Activated T-helper 1 cell treated with anti-CD3 and anti-CD28 coated beads, Interleukin-12 subunit alpha, Interleukin-12 subunit beta, Interleukin-2, Interleukin-4 antibody, amounts not matched to agents 30 ng/mL and 10 ng/mL and 1 ng/mL, durations not matched to agents 14 hours and 24 hours and 36 hours (primary cell): ENCODE measurements at places on chromosomes 7 and 10.

DNA sequence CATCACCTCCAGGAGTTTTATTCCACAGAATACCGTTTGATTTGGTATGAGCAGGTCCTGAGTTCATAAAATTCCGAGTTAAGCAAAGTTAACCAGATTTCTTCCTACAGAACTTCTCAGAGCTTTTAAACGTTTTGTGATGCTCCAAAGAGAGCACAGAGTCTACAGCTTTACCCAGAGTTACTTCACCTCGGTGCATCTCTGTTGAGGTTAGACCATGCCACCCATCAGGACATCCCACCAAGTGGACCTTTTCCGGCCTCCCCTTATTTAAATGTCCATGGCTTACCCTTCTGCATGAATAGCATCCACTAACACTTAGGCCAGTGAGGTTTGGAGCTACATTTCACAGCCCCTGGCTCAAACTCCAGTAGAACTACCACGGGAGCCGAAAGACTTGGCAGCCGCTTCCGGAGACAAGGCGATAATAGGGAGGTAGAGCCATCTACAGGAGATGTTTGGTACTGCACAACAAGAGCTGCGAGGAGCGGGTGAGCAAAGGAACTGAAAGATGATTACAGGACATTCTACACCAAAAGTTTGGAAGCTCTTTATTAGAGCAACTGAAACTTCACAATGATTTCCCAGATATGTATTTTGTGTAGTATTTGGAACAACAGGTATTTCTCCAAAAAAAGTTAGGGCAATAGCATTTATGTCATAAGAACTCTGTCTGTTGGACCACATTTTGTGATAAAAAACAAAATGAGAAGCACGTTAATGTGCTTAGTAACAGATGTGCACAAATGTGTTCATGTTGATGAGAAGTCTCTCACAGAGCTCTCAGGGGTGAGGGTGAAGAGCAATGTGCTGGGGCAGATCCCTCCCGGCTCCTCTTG, 174.7 kb downstream of the HERPUD2 start:
- peak; percentile 47 for DNase-seq

GRCh38 chr7:102917436-102918353, 4.9 kb downstream of the LRRC17 start:
- no peak for DNase-seq

DNA sequence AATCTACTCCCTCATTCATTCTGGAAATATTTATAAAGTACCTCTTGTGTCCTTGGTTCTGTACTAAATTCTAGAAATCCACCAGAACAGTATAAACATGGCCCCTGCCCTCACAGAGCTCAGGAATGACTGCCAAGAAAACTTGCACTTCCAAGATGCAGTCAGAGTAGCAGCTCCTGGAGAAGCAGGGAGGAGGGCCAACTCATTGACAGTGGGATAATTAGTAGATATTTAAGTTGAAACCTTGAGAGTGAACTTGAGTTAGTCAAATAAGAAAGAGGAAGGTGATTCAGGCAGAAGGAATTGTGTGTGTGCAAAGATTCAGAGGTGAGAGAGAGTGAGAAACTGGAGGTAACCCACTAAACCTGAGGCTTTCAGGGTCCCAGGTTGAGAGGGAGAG, 182.2 kb upstream of the INHBA start:
- no peak for DNase-seq

- DNase-seq = no peak
These were observed 265.7 kb upstream of the BMPER start for GRCh38 chr7:33639552-33640197.

- DNase-seq = no peak
These were observed 91.8 kb downstream of the ZMYND11 start for GRCh38 chr10:227014-227413.

DNA sequence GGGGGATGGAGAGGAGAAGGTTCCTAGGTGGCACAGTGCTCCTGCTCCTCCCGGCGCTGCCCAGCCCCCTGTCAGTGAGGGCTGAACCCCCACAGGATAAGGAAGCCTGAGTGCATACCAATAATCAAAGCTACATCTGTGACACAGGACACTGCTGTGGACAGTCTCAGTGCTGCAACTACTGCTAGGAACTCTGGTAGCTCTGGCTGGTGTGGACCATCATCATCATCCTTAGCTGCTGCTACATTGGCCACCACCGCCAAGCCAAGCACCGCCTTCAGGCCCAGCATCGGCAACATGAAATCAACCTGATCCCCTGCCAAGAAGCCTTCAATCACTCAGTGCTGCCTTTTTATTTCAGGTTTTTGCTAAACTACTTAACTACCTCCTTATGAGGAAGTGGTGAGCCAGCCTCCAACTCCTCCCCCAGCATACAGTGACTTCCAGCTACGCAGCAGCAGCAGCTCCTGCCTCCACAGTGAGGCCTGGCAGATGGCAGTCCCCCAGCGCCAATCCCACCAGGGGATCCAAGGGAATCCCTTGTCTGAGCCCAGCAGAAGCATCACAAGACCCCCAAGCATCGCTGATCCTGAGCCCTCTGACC, 32.1 kb upstream of the SLC26A4 start:
- peak; percentile 4 for DNase-seq

DNA sequence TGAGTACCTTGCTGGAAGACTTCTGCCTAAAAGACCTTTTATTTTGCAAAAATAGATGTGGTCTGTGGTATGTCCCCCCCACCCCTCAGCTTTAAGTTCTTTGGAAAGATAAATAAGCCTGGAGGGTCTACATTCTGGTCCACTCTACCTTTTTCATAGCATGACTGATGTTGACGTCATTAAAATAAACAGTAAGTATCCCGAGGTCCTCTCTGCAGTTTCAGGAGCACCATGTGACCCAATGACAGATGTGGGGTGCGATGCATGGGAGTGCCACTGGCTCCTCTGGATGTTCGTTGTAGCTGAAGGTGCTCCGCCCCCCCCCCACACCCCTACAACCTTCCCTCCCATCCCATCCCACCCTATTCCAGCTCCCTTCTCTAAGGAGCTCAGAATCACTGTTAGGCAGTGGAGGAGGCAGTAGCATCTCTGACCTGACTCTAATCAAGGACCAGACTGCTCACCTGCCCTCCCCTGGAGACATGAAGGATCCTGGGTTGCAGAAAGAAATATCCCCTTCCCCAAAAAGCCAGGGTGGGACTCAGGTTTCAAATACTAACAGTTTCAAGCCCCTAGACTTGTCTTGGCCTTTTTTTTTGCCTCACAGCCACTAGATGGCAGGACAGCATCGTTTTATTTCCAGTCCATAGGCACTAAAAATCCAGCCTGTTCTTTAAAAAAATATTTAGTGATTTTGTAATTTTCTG, 25.1 kb downstream of the CASP7 start:
- DNase-seq = no peak

DNA sequence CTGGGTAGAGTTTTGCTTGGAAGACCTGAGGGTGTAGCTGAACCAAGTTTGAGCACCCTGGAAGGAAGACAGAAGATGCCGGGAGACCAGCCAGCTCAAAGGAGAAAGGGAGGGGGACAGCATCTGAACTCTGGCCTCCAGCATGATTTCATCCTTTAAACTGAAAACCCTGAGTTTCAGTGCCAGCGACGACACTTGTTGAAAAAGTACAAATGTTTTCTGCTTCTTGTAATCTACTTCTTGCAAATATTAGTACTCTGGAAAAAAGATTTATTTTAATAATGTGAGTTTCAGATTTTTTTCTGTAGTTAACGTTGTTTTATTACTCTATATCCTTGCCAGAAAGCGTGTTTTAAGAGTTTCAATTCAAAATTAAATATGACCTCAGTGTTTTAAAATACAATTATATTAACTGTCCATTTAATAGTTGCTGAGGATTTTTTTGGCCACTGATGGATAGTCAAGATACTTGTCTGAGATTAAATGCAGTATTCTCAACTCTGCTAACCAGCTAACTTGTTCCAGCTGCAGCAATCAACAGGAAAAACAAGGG, 227.7 kb downstream of the MGMT start:
- no peak for DNase-seq

DNA sequence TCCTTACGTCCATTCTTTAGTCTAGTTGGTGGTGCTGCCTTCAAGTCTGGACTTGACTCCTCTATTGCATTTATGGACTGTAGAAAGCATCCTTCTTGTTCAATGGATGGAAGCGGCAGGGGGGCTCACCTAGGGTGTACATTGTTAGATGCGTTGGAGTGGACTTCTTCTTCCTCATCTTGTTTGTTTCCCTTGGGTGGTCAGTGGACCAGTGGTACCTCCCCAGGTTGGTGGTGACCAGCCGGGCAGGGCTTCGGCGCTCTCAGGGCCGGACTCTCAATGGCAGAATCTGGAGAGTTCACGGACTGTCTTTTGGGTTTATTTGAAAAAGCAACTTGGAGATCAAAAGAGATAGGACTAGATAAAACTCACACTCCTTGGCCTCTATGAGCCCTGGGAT, 6.2 kb upstream of the BTBD16 start:
- no peak for DNase-seq

GRCh38 chr10:33335551-33335800, 1.0 kb upstream of the NRP1 start:
- no peak for DNase-seq

GRCh38 chr10:47457528-47457820, 26.4 kb downstream of the ANXA8 start:
- DNase-seq = no peak

GRCh38 chr7:79282070-79282694, 171.3 kb downstream of the MAGI2 start:
- no peak for DNase-seq

DNA sequence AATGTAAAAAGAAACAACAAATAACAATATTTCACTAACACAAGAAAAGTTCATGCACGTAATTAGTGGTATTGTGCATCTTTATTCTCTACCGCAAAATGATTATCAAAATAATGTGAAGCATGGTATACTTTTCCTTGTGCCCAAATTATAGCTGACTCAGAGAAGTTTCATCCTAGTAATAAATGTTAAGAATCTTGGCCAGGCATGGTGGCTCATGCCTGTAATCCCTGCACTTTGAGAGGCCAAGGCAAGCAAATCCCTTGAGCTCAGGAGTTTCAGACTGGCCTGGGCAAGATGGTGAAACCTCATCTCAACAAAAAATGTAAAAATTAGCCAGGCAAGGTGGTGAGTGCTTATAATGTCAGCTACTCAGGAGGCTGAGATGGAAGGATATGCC, 105.0 kb downstream of the KMT2C start:
- no peak for DNase-seq

GRCh38 chr7:31564661-31565060, 50.8 kb downstream of the ITPRID1 start:
- DNase-seq = no peak

GRCh38 chr7:38477333-38477732, 153.8 kb downstream of the AMPH start:
- no peak for DNase-seq

GRCh38 chr7:14425559-14425958, 436.1 kb upstream of the ETV1 start:
- no peak for DNase-seq

GRCh38 chr7:158186864-158187693, 400.5 kb downstream of the PTPRN2 start:
- DNase-seq = no peak

DNA sequence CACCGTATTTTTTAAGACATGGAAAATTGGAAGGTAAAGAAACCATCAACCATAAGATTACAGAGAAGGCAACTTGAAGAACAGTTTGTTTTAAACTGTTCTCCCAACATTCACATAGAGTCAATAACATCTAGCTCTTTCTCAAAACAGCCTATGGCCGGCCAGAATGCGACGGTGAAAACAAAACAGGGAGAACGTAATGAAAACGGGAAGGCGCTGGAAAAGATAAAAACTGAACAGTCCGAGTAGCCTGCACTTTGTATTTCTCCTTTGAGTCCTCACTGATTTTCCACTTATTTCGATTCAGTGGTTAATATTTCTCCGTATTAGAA, 637 bp downstream of the MICU1 start:
- no peak for DNase-seq

GRCh38 chr10:6200734-6201515, 1.8 kb upstream of the PFKFB3 start:
- peak; percentile 18 for DNase-seq

GRCh38 chr10:113053881-113054280, 103.8 kb downstream of the TCF7L2 start:
- no peak for DNase-seq

DNA sequence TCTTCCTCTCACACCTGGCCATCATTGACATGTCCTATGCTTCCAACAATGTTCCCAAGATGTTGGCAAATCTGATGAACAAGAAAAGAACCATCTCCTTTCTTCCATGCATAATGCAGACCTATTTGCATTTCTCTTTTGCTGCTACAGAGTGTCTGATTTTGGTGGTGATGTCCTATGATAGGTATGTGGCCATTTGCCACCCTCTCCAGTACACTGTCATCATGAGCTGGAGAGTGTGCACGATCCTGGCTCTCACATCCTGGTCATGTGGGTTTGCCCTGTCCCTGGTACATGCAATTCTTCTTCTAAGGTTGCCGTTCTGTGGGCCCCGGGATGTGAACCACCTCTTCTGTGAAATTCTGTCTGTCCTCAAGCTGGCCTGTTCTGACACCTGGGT, 19.2 kb downstream of the OR2A14 start:
- DNase-seq = no peak

DNA sequence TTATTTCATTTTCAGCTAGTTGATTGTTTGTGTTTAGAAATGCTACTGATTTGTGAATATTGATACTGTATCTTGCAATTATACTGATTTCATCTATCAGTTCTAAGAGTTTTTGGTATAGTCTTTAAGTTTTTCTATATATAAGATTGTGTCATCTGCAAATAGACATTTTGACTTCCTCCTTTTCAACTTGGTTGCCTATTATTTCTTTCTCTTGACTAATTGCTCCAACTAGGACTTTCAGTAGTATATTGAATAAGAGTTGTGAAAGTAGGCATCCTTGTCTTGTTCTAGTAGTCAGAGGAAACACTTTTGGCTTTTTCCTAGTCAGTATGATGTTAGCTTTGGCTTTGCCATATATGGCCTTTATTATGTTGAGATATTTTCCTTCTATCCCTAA, 20.4 kb downstream of the PHTF2 start:
- no peak for DNase-seq

- no peak for DNase-seq
These were observed 31.3 kb downstream of the PAX2 start for GRCh38 chr10:100776671-100777070.

- no peak for DNase-seq
These were observed 88.8 kb downstream of the GSAP start for GRCh38 chr7:77327067-77327931.

DNA sequence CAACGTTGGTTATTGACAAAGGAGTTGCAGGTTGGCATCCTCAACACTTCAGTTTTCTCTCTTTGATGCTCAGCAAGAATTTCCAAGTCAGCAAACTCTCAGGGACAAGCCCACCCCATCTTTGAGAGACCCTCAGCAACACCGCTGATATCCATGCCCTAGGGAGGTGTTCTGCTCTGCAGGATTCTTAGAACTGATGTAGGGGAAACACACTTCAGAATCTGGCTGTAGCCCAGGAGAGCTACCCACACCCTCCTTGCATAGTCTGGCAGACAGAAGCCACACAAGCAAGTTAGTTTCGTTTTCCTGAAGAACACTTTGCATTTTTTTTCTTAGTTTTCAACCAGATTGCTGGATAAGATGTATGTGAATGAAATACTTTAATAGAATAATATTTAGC, 822 bp downstream of the SAMD9L start:
- DNase-seq = peak; percentile 22
